Activated T-helper 1 cell treated with Interleukin-2 at 50 U/mL for 16 hours (primary cell): ENCODE measurements at places on chromosomes 12 and 14.

DNA sequence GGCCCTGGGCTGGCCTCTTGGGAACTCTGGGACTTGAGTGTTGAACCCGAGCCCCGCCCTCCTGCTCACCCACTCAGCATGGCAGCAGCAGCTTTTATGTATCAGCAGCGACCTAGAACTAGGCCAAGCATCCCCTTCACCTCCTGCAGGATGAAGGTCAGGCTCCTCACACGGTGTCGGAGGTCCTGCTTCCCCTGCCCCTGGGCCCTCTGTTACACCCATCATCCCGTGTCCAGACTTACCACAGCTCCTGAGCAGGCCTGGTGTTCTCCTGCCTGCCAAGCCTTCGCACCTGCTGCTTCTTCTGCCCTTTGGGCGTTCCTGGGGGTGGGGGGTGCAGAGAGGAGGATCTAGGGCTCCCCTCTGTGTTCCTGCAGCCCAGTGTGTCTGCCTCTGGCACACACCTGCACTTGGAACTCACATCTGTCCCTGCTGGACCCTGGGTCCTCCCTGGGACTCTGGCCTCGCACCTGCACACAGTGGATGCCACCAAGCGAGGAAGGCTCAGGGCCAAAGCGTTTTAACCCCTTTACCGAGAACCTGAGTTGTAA lies 80.3 kb downstream of the PAPOLA start:
- DNase-seq: no peak

GRCh38 chr14:32940711-32941667 lies 2.3 kb downstream of the NPAS3 start:
- no peak for DNase-seq

GRCh38 chr12:95629392-95629791 lies 78.1 kb upstream of the USP44 start:
- DNase-seq: no peak

DNA sequence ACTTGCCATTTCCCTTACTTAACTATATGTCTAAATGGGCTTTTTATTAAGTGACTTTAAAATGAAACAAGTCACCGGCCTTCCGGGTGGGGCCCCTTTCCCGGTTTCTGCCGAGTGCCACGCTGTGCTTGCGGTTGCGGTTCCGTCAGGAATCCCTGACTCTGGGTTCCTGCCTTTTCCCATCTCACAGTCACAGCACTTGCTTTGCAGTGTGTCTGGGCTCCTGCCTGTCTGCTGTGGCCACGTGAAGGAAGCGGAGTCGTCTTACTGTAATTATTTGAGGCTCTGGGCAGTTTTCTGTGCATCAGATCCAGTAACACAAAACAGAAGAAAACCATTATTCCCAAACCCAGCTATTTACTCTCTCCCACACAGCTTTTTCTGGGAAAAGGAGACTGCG lies 44.0 kb upstream of the FRMD6 start:
- DNase-seq: no peak

GRCh38 chr12:96890331-96890730 lies 16.7 kb upstream of the NEDD1 start:
- no peak for DNase-seq

- no peak for DNase-seq
Measured at GRCh38 chr14:88303041-88303440, 20.0 kb downstream of the KCNK10 start.

- no peak for DNase-seq
Measured at GRCh38 chr14:66281036-66281776, 205.0 kb upstream of the CCDC196 start.
